ENCODE measurements at places on chromosomes 3 and 15.

DNA sequence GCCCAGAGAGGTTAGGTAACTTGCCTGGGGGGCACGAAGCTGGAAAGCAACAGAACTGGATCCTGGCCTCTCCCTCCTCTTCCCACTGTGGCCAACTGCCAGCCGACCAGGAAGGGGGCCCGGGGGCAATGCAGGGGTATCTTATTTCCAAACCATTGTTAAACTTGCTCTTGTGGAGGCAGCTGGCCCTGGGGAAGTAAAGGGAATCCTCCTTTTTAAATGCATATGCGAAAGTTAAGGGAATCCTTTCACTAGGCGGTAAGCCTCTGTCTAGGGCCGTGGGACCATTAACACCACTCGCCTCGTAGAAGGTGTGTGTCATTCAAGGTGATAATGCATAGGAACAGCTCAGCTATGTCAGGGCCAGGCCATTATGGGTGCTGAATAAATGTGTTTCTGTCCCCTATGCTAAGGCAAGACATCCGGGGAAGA, 68.6 kb downstream of the ST6GAL1 start:
- no peak for DNase-seq

- DNase-seq = no peak
Measured at GRCh38 chr3:70177881-70178645, 134.4 kb downstream of the MDFIC2 start.

DNA sequence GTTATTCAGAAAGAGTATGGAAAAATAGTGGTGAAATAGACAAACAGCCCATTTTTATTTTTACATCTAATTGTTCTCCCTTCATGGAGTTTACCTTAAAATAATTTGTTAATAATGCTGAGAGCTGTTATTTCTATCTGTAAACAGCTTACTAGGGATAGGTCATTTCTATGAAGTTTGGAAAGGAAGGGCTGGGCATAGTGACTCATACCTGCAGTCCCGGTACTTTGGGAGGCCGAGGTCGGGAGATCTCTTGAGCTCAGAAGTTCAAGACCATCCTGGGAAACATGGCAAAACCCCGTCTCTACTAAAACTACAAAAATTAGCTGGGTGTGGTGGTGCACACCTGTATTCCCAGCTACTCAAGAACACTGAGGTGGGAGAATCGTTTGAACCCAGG, 624.3 kb upstream of the LMCD1 start:
- DNase-seq = no peak

DNA sequence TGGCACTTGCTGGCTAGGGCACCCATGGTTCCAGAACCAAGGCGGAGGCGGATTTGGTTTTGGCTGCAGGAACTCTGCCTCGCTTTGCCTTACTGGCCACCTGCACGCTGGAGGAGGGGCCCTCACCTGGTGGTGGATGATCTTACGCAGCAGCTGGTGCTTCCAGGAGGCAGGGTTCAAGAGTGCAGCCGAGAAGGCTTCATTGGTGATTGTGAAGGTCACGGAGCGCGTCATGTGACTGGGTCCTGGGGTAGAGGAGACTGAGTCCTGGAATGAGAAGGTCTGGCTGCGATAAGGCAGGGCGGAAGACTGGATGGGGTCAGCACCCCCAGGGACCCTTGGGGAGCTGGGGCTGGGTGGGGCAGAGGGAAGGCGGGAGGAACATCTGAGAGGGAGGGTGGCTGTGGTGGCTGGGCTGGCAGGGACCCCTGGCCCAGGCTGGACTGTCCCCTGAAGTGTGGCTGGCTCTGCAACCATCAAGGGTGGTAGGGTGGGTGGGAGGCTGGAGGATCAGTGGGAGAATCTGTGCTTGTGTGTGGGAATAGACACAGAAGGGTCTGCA, 25.8 kb upstream of the GOLGA6C start:
- no peak for DNase-seq

DNA sequence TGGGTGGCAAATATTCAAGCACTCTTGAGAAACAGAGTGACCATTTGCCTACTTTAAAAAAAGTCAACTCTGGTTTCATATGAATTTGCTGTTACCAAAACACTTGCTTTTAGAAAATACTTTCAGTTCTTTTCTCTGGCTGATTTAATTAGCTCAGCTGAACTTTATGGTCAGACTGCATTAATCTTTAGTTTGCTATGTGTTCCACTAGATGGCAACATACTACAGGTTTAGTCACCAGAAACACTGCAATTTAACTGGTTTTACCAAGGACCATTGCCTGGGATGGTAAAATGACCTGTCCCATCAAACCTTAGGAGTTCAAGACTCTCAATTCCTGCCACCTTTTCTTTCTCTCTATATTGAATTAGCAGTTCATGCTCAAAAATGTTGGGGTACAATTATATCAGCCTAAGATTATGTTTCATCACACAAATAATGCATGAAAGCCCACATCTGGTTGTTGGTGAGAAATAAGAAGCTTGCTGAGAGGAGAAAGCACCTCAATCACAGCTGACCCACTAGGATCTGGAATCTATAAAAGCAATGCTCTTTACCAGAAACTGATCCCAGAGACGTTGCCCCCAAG, 14.2 kb downstream of the EIF4E3 start:
- DNase-seq = no peak

DNA sequence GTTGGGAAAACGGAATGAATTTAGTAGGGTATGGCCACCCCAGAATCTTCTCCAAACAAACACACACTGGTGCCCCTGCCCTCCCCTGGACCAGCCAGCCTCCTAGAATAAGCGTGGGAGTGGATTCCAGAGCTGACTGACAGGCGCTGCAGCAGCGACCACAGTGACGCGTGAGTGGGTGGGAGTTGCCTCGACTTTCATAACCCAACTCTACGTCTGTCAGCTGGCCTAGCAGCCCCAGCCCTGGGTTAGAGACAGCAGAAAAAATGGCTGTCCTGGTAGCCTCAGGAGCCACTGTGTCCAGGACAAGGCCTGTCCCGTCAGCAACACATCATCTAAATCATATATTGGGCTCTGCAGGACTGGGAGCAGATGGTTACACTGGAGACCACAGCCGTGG, 10.0 kb downstream of the PLA2G4B start:
- no peak for DNase-seq

DNA sequence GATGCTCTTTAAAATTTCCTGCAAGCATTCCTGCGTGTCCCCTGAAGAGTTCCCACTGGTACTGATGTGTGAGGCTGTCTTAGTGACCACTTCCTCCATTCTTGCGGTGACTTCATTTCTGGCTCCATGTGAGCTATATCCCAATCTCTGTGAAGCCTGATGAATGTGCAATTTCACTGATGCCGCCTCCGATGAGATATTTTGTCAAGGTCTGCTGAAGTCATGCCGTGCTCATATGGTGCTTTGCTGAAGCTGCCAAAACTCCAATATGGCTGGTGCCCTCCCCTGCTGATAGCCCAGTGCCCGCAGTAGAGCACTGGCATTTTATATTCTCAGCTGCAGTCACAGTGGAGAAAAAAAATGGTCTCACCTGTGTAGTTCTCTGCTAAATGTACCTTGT, 271.5 kb downstream of the EFHB start:
- DNase-seq = no peak

- DNase-seq = no peak
Measured at GRCh38 chr15:61084944-61085367, 144.1 kb downstream of the RORA start.

DNA sequence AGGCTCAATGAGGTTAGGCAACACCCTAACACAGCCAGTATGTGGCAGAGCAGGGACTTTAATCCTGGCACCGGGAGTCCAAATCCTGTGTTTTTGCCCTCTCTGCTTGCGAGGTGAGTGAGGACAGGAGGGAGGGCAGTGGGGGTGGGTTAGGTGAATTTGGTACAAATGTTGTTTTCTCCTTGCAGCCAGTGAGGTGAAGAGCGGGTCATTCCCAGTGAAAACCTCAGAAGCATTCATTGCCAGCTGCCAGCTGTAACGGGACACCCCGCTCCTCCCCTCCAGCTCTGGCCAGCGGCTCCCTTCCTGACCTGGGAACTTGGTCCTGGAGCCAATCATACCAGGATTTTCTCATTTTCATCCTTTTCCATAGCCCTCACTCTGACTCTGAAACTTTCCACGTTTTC, 45.7 kb upstream of the RAB6B start:
- DNase-seq = no peak

GRCh38 chr3:46349484-46350261, 4.2 kb upstream of the CCR2 start:
- no peak for DNase-seq

GRCh38 chr3:65979731-65980130, 59.0 kb downstream of the MAGI1 start:
- DNase-seq = no peak

DNA sequence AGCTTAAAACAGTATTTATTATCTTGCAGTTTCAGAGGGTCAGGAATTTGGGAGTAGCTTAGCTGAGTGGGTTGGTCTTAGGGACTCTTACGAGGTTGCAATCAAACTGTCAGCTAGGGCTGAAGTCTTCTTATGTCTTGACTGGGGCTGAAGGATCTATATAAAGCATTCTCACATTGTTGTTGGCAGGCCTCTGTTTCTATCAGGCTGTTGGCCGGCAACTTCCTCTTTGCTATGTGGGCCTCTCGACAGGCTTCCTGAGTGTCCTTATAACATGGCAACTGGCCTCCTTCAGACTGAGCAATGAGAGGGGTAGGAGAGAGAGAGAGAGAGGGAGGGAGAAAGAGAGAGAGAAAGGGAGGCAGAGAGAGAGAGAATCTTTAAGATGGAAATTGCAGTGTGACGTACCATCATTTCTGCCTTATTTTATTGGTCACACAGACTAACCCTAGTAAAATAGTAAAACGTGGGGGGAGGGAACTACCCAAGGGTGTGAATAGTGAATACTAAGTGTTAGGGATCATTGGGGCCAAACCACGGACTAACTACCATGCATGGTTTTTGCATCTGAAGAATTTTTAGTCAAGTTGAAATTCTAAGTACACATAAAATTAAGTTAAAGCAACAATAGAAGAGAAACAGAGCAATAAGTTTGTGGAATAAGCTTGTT, 16.1 kb downstream of the FGF7 start:
- no peak for DNase-seq

- no peak for DNase-seq
Measured at GRCh38 chr15:86834115-86834863, 754.6 kb downstream of the AGBL1 start.

GRCh38 chr3:29761517-29761916, 480.6 kb downstream of the RBMS3 start:
- DNase-seq = no peak

- no peak for DNase-seq
Measured at GRCh38 chr15:71048913-71049675, 66.2 kb upstream of the THSD4 start.

DNA sequence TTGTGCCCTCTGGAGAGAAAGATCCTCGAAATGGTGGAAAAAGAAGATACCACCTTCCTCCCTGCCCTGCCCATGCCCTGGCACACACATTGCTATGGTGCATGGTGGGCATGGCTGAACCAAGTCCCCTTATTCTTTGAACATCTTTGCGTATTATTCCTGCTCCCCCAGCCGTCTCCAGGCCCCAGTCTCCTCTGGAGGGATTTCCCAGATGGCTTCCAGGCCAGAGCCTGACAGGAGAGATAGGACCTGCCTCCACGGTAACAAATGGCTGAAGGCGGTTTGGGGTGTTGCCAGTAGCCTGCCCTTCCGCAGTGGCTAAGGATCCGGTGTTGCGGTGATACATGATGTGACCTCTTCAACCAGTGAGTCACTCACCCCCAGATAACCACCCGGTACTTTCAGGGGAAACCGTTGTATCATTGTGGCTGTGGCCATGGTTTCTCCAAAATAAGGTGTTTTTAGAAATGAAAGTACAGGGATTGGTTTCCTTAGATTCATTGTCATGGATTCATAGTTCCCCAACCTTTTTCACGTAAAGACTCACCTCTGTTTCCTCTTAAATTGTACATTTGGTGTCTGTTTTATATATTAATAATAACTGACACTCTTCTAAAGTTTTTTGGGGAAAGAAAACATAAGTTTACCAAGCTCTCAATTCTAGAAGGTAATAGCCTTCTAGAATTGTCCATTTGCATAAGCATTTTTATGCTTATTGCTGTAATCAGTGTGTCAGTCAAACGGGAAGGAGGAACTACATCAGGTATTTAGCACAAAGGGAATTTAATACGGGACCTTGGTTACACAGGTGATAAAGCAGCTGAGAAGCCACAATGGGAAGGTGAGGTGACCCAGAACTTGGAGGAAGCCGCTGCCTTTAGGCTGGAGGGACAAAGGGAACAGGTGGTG, 25.9 kb downstream of the SMAD3 start:
- peak; percentile 52 for DNase-seq

GRCh38 chr3:39133822-39134221, 19.6 kb downstream of the CSRNP1 start:
- DNase-seq = no peak

- peak; percentile 58 for DNase-seq
Measured at GRCh38 chr3:196604548-196604947, 34.9 kb upstream of the NRROS start.

GRCh38 chr3:127037021-127037400, 54.1 kb downstream of the PLXNA1 start:
- no peak for DNase-seq

GRCh38 chr3:160343132-160343531, 55.9 kb downstream of the IFT80 start:
- no peak for DNase-seq

GRCh38 chr3:104676241-104676640, 690.5 kb upstream of the ALCAM start:
- DNase-seq = no peak

- no peak for DNase-seq
Measured at GRCh38 chr3:52481819-52482521, 13.2 kb upstream of the STAB1 start.

DNA sequence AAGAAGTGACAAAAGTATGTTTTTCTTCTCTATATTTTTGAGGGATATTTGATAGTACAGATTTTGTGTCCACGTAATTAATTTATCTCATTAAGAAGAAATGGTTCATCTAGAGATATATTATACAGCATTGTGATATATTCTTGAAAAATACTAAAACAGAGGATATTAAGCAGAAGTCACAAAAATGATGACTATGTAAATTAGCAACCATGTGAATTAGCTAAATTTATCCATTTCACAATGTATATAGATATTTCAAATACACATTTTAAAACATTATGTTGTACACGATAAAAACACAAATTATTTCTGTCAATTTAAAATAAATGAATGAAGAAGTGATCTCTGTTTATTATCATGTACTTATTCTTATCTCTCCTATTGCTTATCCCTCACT, 989.5 kb downstream of the TUSC7 start:
- DNase-seq = no peak

DNA sequence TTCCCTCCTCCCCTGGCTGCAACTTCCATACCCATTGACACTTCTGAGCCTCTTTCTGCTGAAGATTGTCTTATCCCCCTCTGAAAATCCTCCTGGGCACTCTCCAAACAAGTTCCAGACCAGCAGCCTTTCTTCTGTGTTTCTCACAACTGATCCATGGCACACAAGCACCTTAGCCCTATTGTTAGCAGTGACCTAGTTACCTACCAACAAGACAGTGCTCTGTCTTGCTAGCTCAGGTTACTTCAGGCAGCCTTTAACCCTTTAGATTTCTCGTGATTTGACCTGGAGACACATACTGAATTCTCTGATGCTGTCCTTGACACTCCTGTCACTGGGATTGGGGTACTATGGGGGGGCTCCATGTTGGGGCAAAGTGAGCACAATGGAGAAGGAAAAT, 82.1 kb downstream of the GTF2E1 start:
- no peak for DNase-seq

Measured in activated CD4-positive, alpha-beta T cell treated with anti-CD3 and anti-CD28 coated beads, Interleukin-2, amount 50 U/mL, for 4 hours (primary cell).